ENCODE measurements at places on chromosomes 2 and 18.

DNA sequence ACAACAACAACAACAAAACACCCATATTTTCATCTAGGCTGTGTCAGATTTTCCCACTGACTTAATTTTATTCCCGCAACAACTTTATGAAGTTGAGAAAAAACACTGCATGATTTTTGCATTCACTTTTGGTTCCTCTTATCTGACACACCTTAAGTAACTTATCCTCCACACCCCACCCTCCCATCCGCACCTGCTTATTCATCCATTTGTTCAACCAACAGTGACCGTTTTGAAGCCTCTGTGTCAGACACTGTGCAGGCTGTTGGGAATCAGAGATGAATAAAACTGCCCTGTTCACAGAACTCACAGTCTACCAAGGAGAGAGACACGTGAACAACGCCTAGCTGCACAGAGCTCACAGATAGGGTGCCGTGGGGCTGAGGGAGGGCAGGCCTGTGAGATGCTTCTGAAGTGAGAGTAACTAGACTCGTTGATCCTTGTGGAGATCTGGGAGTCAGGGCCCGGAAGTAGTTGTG, 7.4 kb downstream of the CNNM4 start:
- peak; percentile 60 for DNase-seq

GRCh38 chr2:129396980-129397599, 582.4 kb upstream of the RAB6C start:
- DNase-seq = peak; percentile 44

DNA sequence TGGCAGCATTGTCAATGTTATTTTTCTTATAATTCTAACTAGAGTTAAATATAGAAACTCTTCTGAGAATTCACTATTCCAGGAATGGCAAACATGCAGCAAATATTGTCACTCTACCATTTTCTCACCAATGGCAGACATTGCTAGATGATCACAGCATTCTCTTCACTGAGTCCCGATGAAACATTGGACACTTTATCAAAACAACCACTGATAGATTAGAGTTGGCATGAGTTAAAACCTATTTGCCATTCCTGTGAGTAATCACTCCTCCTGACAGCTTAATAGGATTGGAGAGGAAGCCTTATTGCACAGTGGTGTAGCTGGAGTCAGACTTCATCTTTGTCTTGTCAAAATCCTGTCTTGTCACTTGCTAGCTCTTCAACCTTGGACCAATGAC, 163.9 kb upstream of the THUMPD2 start:
- DNase-seq = no peak

GRCh38 chr2:142010477-142011270, 120.1 kb downstream of the LRP1B start:
- no peak for DNase-seq

DNA sequence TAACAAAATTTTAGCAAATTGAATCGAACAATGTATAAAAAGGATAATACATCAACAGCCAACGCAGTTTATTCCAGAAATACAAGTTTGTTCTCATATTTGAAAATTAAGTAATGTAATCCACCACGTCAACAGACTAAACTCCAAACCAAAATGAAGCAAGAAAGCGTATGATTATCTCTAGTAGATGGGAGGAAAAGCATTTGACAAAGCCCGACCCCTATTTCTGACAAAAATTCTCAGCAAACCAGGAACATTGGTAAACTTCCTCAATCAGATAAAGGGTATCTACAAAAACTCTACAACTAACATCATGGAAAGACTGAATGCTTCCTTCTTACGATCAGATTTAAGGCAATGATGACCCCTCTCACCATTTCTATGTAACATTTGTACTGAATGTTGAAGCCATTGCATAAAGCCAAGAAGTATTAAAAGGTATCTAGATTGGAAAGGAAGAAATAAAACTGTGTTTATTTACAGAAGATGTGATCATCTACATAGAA, 34.3 kb upstream of the MYCN start:
- no peak for DNase-seq

DNA sequence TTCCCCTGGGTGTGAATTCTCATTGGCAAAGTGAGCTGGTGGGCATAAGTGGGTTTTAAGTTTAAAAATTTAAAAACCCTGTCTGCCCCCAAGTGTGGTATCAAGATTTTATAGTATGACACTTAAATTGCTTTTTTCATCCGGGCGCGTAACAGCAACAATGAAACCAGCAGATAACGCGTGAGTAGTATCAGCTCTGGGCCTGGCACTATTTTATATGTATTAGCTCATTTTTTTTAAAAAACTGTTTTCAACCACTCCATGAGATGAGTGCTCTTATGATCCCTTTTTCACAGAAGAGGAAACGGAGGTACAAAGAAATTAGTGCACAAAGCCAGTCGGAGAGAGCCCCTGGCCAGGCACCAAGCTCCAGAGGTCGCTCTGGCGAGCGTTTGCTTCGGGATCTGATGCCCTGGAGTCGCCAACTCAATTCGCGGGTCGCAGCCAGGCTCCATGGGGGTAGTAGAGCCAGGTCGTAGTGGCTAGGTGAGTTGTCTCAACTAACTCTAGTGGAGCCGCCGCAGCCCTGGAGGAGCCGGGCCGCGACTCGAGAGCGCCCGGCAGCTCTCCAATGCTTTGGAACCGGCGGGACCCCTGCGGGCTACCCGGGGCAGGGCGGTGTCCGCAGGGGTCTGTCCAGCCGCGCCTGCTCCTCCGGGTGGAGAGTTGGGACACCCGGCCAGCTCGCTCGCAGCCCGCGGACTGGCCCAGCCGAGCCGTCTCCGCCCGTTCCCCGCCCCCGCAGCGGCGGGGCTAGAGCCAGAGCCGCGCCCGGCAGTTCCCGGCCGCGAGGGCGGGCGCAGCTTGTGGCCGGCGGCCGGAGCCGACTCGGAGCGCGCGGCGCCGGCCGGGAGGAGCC, at the start of gene IL1R1:
TSS of gene IL1R1 (plus strand) at position 777 of the 859 bp plus-strand sequence. CDS start 14,979 bp downstream, outside the sequence.
- peak; percentile 73 for DNase-seq

- no peak for DNase-seq
Measured at GRCh38 chr2:182240862-182241371, 185.9 kb downstream of the PDE1A start.

DNA sequence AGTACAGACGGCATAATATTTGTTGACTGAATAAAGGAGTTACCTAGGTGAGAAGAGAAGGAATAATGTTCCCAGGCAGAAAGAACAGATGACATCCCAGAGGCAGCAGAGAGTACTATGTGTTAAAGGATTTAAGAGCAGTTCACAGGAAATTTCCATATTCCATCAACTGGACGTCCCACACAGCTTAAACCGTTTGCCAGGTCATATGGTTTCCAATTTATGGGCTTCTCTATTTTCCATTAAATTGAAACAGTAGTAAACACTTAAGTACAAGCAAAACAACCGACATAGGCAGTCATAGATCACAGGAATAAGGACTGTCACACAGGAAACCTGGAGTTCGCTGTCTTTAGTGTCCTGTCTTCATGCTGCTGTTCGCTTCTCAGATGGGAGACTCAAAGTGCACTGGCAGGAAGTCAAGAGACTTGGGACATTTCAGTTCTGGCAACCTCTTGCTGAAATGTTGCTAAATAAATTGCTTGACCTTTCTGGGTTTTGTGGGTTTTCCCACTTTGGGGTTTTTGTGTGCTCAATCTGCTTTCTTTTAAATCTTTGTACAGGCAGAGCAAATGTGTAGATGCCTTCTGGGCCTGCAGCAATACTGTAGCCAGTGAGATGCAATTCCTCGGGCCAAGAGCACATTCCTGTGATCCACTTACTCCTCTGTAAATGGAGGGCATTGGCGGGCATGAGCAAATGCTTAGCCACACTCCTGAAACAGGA, 5.8 kb upstream of the PIEZO2 start:
- no peak for DNase-seq

- no peak for DNase-seq
Measured at GRCh38 chr2:223854741-223855140, 17.4 kb upstream of the AP1S3 start.

DNA sequence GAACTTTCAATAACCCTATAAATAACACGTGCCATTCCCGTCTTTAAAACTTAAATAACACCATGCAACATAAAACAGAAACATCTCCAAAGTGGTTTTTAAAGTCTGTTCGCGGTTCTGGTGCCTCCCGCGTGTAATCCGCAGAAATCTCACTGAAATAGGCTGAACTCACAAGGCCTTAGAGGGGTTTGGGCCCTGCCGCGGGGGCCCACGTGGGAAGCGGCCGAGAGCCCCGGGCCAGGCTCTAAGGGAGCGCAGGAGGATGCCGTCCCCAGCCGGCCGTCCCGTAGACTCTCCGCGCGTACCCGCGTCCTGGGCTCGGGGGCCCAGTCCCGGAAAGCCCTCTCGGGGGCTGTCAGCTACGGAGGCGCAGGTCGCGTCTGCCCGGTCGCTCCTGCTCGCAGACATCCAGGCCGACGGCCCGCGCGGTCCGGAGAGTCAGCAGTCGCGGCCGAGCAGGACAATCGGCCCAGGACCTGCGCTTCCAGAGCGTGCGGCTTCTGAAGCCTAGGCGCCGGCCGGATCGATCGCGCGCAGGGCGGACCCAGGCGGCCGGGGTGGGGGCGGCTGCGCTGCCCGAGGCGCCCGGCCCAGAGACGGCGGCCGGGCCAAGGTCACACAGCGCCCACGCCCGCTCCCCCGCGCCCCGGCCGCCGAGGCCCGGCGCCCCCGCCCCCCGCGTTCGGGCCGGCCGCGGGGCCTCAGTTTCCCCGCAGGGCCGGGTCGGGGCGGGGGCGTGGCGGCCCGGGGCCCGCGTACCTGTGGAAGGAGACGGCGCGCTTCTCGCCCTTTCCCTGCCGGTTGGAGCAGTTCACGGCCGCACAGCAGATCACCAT, 558 bp downstream of the THAP4 start:
- peak; percentile 52 for DNase-seq

DNA sequence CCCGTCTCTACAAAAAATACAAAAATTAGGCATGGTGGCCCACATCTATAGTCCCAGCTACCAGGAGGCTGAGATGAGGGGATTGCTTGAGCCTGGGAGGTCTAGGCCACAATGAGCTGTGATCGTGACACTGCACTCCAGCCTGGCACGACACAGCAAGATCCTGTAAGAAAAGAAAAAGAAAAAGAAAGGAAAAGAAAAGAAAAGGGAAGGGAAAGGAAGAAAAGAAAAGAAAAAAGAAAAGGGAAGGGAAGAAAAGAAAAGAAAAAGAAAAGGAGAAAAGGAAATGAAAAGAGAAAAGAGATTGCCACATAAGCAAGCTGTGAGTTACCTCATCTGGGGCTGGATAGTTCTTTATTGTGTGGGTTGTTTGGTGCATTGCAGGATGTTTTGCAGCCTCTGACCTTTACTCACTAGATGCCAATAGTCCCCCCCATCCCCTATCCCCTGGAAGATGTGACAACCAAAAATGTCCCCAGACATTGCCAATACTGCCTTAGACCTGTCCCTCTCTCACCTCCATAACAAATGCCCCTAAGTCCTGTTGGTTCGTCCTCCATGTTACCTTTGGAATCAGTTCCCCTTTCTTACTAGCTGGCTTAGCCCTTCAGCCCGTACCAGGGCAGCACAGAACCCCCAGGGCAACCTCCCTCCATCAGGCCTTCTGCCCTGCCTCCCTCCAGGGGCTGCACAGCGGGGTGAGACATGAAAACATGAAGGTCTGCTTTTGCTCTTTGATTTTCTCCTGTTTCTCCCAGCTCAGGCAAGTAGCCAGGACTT, 8.9 kb downstream of the ASPRV1 start:
- no peak for DNase-seq

DNA sequence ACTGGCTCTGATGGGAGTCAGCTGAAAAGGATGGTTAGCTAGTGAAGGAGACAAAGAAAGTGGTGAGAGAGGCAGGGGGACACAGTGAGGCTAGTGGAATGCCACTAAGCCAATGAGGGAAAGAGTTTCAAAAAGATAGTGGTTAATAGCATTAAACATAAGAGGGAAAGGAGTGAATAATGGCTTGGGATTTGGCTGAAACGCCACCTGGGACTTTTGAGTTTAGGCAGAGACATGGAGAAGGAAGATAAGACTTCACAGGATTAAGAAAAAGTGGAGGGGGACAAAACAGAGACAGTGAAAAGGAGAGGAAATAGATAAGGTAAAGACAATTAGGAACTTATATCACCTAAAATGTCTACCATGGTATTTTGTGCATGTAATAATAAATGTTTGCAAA, 6.9 kb downstream of the CD28 start:
- no peak for DNase-seq

GRCh38 chr2:207506426-207506825, 23.3 kb upstream of the CREB1 start:
- no peak for DNase-seq

GRCh38 chr2:31138037-31138962, at the start of gene GALNT14:
Gene GALNT14, minus strand, starts transcription at chr2:31138440. Its CDS starts 354 bp downstream, at chr2:31138086.
- peak; percentile 86 for DNase-seq

GRCh38 chr2:209619782-209620181, 151.8 kb upstream of the UNC80 start:
- no peak for DNase-seq

- DNase-seq = no peak
Measured at GRCh38 chr18:9987345-9987744, 73.5 kb downstream of the VAPA start.

- DNase-seq = no peak
Measured at GRCh38 chr2:170212625-170213280, 34.8 kb downstream of the MYO3B start.

GRCh38 chr2:194252127-194252526, 1404.9 kb upstream of the SLC39A10 start:
- no peak for DNase-seq

DNA sequence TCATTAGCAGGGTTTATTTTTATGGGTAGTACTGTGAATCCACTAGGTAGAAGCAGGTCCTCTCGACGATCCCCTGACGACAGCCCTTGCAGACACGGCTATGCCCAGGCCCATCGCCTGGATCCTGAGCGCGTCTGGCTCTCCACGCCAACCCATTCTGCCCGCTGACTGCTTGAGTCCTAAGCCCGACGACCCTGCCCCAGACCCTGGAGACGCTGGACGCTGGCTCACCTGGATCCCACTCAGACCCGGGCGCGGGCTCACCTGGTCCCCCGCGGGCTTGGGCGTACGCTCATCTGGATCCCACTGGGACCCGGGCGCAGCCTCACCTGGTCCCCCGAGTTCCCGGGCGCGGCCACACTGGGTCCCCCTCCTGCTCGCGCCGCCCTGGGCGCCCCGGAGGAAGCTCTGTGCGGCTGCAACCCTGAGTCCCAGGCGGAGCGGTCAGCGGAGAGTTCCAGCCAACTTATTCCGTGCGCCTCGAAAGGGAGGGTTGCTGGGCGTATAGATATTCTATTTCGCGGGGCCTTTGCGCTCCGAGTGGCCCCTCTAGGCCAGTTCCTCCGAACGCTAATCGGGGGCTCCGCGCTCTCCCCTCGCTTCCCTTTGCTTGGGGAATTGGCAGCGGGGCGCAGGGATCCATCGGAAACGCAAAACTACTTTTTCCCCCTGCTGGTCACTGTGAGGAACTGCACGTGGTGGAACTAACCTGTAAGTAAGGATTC, 22.4 kb upstream of the RMP24 start:
- peak; percentile 62 for DNase-seq

- peak; percentile 52 for DNase-seq
Measured at GRCh38 chr18:37537868-37538525, 27.6 kb downstream of the CELF4 start.

- no peak for DNase-seq
Measured at GRCh38 chr2:42752314-42752713, 11.6 kb downstream of the OXER1 start.

DNA sequence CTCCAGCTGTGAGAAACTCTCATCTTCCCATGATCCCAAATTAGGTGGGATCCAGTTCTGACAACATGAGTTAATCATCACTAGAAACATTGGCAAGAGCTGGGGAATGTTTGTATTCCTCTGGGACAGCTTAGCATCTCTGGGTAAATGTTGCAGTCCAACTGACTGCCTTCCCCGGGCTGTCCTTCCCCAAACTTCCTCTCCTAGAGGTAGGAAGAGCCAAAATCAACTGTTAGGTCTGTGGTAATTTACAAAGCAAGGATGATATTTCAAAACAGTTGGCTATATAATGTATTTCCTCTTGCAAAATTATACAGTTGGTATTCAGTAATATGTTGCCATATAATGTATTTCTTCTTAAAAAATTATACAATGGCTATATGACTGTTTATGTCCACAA, 148.5 kb downstream of the MGAT5 start:
- no peak for DNase-seq
